ENCODE measurements at places on chromosomes 4 and X.

DNA sequence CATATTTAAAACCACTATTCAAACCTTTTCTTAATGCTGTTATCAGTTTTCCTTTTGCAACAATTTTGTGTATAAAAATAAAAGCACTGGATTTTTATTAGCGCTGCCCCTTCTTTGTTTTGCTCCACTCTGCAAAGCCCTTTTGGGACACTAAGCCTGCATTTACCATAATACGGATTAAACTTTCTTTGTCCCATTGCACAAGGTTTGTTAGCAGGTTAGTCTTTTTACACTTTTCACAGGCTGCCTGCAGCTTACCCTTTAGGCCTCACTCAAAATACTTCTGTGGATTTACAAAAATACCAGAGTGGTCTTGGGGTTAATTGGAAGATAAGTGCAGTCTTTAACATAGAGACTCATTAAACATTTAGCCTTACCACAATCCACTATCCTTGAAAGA is 35.7 kb upstream of the MAB21L2 start:
- DNase-seq, result no peak

DNA sequence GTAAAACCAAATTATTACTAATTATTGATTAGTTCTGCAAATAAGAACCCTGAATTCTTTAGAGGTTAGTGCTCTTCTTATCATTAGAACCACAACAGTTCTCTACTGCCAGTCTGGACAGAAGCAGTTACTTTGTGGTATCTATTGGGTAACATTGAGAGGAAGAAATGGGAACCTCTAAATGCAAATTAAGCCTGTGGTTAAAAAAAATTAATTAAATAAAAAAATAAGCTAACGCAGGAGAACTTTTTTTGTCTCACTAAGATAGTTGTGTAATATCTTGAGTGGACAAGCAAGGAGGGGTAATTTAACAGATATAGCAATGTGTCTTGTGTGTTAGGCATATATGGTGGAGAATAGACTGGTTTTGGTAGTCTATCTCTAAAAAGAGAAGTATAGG is 32.9 kb upstream of the TET2 start:
- no peak for DNase-seq

DNA sequence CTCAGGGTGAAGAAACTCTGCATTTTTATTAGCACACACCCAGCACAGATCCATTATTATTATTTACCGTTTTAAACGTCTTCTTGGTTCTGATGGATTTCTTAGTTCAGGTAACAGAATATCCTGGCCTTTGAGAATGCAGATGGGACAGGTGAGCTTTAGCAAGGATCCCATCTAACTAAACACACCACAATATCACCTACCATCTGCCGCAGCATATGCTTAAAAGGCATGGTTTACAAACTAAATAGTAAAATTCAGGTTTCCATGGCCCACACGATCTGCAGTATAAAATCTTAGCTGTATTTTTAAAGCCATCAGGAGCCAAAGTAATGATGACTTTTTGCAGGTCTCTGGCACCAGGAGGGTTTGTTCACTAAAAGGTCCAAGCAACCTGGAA is 31.7 kb upstream of the GATB start:
- no peak for DNase-seq

GRCh38 chr4:75498041-75498440 is 16.2 kb downstream of the RCHY1 start:
- DNase-seq, result no peak

DNA sequence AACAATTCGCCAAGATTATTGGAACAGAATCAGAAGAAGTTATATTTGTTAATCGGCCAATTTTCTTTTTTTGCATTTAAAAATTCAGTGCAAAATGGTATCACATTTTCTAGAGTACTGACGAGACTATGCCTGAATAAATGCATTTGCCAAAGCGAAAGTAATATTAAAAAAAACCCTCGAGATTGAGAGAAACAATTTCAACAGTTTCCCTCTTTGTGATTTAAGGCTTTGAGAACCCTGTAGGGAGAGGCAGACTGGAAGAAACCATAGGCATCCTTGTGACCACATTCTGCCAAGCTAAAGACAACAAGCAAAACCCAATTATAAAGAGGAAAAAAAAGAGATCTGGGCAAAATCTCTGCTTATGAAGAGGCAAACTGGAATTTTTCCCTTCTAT is 218.1 kb upstream of the GK2 start:
- no peak for DNase-seq

DNA sequence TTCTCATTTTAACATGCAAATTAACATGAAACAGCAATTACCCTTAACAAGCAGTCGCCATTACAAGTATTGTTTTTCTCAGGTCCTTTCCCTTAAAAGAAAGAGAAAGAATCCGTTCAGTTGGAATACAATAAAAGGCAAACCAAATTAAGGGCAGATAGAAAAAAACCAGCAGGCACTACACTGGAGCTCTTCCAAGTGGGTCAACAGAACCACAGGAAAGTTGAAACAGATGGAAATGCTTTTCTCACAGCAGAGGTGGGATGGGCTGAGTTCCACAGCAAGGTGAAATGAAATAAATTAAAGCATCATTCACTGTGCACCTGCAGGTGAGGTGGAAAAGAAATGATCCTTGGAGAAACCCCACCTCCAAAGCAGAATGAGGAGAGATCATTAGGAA is 102.6 kb downstream of the APBB2 start:
- DNase-seq, result no peak

GRCh38 chr4:2281575-2282343 is 19.9 kb upstream of the MXD4 start:
- peak; percentile 65 for DNase-seq

DNA sequence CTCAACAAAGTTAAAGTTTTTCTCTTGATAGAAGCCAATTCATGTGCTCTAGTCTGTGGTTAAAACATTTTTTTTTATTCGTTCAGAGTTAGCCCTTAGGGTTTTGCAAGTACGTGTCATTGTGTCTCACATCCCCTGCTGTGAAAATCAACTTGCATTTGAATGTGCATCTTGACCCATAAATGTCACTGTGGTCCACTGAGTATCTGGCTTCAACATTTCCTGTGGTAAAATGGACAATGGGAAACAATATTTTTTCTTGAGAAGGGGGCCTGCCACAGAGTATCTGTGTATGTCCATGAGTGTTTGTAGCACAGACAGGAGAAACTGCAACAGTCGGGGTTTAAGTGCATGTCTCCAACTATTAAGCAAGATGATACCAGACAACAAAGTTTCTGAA is 554.8 kb upstream of the TENM3 start:
- no peak for DNase-seq
